ENCODE measurements at places on chromosomes 11 and 22.
A peak's percentile ranks its signal among the peaks of the same experiment; 100 is the strongest.

- DNase-seq, result no peak
These were observed 15.3 kb downstream of the MACROD1 start for GRCh38 chr11:64150481-64151239.

GRCh38 chr11:73445980-73446379, 69.8 kb downstream of the RELT start:
- DNase-seq, result no peak

GRCh38 chr11:57444362-57445121, 15.8 kb upstream of the RTN4RL2 start:
- no peak for DNase-seq

- no peak for DNase-seq
These were observed 93.0 kb downstream of the UVRAG start for GRCh38 chr11:75907906-75908527.

DNA sequence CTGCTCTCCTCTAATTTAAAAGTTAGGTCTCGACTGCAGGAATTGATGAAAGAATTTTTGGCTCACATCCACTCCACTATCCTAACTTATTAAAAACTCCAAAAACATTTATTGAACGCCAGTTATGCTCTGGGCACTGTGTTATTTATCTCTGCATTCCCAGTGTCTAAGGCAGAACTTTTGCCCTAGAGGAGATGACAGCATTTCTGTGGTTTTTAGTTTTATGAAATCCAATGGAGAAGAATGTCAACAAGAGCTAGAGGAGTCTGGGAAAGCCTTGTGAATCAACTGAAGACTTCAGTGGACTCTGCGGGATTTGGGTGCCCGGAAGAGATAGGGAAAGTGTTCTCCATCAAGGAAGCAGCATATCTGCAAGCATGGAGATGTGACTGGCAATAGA, 217.0 kb upstream of the PGR start:
- DNase-seq, result no peak

DNA sequence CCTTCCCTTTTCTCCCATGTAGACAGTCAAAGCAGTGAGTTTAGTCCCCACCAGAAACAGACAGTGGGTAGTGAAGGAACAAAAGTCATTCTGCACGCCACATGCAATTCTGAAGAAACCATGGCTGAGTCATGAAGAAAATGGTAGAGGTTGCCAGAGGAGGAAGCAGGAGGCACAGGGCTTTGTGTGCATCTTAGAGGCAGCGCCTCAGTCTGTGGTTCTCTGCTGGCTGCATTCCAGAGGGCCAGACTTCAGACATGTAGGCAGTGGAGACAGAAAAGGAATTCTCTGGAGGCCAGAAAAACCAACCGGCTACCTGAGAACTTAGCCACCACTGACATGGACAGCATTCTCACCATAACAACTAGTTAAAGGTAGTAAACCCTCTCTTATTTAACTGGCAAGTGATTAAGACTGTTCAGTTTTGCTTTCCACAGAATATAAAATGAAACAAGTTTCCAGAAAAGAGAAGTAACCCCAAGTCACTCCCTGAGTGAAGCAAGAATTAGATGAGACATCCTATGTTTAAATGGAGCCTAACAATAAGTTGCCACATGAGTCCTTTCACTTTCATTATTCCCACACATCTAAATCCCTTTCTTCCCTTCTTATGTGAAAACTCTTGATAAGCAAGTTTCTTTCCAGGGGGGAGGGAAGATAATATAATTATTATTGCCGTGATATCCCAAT, 556.1 kb downstream of the SOX6 start:
- no peak for DNase-seq

- DNase-seq, result no peak
These were observed 133.8 kb upstream of the PITPNB start for GRCh38 chr22:28052825-28053269.

GRCh38 chr11:75428281-75428724, 4.7 kb downstream of the KLHL35 start:
- DNase-seq, result peak; percentile 97

DNA sequence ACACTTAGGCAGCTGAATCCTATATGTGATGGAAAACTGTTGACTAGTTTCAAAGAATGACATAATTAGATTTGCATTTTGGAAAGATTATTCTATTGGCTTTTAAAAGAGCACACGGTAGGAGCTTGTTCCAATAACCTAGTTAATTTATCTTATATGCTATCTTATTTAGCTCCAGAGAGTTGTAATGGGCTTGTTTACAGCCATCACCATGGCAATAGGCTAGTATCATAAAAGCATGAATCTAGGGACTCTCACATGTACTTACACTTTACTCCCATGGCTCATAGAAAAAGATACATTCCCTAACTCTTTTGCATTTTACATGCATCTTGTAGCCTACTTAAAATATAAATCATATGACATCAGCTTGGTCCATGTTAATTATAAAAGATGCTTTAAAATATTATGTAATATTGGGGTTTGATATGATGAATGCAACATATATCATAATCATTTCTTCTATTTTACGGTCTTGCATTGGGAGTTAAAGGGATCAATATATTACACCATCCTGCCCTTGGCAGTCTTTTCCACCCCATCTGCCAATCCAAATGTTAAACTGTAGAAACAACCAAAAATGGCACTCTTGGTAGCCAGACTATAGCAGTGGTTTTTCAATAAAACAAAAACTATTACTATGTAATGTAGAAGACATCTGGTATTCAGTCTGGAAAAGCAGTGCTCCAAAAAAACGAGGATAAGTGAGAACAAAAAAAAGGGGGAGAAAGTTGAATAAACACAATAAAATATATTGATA, 2254.0 kb downstream of the LRRC4C start:
- no peak for DNase-seq

DNA sequence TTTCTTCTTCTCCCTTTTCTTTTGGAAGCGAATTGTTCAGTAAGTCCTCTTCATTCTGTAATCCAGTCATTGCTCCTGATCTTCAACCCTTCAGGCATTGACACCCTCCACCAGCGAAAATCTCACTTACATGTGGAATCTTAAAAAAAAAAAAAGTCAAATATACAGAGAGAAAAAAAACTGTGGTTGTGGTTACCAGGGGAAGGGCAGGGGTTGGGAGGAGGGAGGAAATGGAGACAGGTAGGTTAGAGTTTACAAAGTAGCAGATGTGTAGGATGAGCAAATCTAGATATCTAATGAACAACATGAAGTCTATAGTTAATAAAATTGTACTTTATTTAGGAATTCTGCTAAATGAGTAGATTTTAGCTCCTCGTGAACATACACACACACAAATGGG, 17.7 kb upstream of the TMEM123 start:
- DNase-seq, result no peak

- DNase-seq, result no peak
These were observed 120.2 kb upstream of the ALX4 start for GRCh38 chr11:44430140-44430539.

DNA sequence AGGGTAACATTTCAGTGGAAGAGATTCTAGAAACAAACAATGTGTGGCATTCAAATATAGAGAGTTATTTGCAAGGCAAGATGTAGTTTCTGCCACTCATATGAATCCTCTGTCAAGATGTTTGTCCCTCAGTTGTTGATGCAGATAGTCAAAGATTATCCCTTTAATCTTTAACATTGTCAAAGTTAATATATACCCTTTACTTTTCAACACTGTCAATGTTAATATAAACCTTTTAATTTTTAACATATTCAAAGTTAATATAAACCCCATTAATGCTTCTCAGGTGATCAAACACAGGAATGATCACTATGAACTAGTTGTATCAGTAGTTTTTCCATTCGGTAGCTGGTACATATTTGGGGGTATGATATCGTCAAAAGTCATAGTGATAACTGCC, 51.9 kb upstream of the PICALM start:
- no peak for DNase-seq

GRCh38 chr11:65915821-65916251, 3.0 kb downstream of the C11orf68 start:
- DNase-seq, result no peak

GRCh38 chr11:25435197-25435596, 896.7 kb upstream of the ANO3 start:
- no peak for DNase-seq

GRCh38 chr11:66291706-66292542, at the start of gene TMEM151A:
TMEM151A (plus strand) TSS chr11:66291894; CDS start chr11:66292014, 120 bp downstream.
- DNase-seq, result no peak

DNA sequence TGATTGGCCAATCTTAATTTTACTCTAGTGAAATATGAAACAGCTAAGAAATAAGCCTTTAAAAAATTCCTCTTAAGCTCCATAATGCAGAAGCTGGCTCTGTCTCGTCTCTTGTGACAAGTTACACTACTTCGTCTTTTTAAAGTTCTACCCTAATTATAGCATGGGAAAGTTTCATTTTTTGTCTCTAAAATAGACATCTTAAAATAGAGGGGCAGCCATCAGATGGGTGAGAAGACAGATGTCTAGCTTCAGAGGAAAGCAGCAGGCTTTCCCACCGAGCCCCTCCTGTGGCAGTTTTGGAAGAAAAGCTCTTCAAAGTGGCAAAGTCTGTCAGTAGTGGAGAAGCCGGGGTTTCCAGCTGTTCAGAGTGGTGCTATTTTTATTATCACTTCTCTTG, 39.5 kb downstream of the XRRA1 start:
- DNase-seq, result no peak

DNA sequence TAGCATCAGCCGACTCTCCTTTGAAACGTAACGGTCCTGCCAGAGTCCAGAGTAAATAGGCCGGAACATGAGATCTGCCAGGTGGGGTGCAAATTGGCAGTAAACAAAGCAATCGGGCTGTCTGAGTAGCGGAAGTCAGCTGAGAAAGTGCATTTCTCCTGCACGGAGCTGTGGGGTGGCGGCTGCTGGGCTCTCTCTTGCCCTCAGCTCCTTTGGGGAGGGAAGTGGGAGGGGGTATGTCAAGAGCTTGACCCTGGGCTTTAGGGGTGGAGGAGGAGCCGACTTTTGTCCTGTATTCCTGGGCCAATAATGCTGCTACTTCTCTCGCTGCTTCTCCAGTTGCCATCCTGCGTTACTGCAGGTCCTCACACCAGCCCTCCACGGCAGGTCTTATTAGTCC, 11.6 kb downstream of the GRIK4 start:
- DNase-seq, result no peak

DNA sequence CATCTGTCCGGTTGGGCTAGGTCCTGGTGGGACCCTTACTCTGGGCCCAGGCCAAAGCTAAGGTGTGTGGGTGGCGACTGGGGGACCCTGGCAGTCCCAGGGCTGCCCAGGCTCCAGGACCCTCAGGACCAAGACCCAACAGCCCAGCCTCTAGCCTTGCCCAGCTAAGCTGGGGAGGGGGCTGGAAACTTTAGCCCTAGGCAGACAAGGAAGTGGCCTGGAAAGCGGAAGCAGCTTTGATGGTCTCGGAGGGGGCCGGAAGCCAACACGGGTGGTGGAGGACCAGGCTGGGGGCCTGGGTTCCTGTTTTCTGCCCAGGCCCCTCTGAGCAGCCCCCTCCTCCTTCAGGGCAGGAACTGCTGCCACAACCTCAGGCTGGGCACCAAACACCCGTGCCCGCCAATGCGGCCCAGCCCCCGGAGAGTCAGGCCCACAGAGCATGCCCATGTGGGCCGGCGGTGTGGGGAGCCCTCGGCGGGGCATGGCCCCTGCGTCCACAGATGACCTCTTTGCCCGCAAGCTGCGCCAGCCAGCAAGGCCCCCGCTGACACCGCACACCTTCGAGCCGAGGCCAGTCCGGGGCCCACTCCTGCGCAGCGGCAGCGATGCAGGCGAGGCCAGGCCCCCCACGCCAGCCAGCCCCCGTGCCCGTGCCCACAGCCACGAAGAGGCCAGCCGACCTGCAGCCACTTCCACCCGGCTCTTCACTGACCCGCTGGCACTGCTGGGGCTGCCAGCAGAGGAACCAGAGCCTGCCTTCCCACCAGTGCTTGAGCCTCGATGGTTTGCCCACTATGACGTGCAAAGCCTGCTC, 2.8 kb downstream of the SIPA1 start:
- no peak for DNase-seq

- DNase-seq, result no peak
These were observed 142.2 kb downstream of the FAM76B start for GRCh38 chr11:95647355-95647754.

DNA sequence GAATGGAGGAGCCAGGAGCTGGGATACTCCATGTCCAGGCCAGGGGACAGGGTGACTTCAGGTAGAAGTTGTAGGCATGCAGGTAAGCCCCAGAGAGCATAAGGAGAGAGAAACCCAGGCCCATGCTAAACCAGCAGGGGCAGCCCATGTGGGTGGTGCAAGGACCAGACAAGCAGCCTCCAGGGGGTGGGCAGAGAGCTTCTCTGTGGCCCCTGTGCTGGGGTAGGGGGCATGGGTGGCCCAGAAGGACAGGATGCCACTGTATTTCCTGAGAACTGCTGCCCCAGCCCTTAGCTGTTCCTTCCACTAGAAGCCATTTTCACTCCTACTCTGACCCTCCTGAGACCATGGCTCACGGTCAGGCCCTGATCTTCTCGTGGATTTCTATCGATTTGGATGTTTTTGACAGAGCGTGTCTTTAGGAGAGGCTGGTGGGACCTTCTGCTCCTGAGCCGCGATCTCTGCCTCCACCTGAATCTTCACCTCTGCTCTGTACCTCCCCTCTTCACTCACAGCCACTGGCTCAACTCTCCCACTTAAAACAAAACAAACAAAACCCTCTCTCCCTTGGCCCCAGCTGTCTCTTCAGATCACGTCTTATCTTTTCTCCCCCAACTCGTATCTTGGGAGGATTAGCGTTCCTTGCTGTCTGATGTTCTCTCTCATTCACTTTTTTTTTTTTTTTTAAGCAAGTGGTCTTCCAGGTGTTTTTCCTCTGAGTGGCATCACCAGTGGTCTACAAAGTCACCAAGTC, 112.2 kb downstream of the NECTIN1 start:
- DNase-seq, result no peak

DNA sequence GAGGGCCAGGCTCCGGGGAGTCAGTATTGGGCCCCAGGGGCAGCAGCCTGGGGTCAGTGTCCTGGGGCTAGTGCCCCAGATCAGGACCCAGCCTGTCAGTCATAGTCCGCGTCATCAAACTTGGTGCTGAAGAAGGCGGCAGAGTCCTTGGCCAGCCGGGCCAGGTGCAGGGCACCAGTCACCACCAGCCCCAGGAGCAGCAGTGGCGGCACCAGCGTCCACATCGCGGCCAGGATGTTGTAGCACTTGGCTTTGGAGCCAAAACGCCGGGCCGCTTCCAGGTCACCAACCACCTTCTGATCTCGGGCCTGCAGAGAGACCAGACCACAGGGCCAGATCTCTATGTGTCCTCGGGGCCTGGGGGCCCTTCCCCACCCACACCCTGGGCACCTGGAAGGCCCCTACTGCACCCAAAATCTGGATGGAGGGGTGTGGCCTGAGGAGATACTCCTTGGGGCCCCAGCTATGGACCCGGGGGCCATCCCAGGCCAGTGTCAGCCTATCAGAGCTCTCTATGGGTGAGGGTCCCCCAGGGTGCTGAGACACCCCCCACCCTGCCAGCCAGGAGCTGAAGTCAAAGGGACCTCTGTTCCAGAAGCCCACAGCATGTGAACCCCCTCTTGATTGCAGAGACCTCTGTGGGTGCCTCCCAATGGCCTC, 790 bp downstream of the IFITM5 start:
- no peak for DNase-seq

GRCh38 chr22:20465759-20466077, 28.1 kb upstream of the SCARF2 start:
- no peak for DNase-seq

DNA sequence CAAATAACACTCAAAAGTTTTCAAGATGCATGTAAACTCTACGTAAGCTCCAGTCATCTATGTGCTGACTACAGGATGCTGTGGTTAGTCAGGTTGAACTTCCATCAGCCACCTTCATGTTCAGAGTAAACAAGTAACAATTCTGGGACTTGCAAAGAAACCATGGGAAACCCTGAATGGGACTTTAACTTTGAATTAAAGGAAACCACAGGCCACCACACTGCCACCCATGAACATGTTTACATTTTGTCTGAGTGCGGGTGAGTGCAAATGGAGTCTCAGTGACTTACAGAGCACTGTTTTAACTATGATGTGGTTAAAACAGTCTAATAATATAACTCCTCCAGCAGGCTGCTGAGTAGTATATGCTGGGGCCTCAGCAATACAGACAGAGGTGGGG, 12.9 kb upstream of the SYTL2 start:
- no peak for DNase-seq

Data from NCI-H526 (cell line).